Effector CD8-positive, alpha-beta T cell (primary cell): ENCODE measurements at places on chromosomes 4 and X.

GRCh38 chrX:155870958-155871357, 10.2 kb upstream of the VAMP7 start:
- no peak for DNase-seq

GRCh38 chr4:105551965-105552746, at the start of gene ARHGEF38:
ARHGEF38 (plus strand) TSS chr4:105552620; CDS start chr4:105552766, 146 bp downstream.
- no peak for DNase-seq

- no peak for DNase-seq
Observed at GRCh38 chrX:45803383-45803921, 602.8 kb upstream of the DIPK2B start.

DNA sequence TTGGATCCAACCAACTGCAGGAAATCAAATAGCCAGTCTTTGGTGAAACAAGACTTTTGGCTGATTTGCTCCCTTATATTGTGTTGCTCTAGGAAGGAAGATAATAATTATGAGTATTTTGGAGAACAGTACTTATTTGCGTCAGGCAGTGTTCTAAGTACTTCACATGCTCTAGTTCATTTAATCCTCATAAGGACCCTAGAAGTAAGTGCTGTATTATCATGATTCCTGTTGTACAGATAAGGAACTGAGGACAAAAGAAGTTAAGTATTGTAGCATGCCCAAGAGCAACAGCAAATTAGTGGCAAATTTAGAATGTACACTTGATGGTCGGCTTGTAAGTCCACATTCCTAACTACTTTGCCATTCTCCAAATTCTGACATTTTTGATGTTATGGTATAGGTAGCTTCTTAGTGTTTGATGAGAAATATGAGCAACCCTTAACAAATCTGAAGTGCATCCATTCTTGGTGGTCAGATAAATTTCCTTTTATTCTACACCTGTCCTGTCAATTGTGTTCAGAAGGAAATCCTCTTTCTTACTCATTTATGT, 72.0 kb downstream of the SPRY1 start:
- no peak for DNase-seq

- DNase-seq = no peak
Observed at GRCh38 chr4:125522992-125523391, 208.2 kb downstream of the FAT4 start.

- DNase-seq = no peak
Observed at GRCh38 chrX:17842769-17843525, 18.2 kb downstream of the RAI2 start.

- no peak for DNase-seq
Observed at GRCh38 chr4:1959104-1959384, 49.7 kb downstream of the NELFA start.

- no peak for DNase-seq
Observed at GRCh38 chr4:3658530-3658913, 107.7 kb upstream of the ADRA2C start.

DNA sequence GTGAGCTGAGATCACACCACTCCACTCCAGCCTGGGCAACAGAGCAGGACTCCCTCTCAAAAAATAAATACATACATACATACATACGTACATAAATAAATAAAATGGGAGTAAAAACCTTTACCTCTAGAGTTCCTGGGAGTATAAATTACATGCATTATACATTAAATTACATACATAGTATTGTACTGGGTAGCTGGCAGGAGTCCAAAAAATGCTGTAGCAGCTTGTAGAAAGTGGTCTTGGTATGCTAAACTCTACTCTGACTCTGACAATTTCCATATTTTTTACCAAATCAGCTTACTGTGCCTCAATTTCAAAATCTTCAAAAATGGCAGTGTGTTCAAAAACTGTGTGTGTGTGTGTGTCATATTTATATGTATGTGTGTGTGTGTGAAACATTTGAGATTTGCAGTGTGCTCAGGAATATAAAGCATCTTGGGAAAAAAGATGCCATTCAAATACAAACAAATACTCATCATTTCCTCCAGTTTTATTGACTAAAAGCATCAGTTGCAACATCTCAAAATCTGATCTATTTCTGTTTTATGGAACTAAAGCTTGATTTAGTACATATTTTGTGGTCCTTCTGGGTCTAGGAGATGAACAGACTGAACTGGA, 171.7 kb downstream of the SHROOM3 start:
- no peak for DNase-seq

GRCh38 chr4:89658701-89659024, 178.3 kb downstream of the SNCA start:
- no peak for DNase-seq

GRCh38 chrX:121496966-121497365, 449.6 kb downstream of the GLUD2 start:
- no peak for DNase-seq

GRCh38 chr4:187415231-187415630, 580.3 kb upstream of the ZFP42 start:
- DNase-seq = no peak

DNA sequence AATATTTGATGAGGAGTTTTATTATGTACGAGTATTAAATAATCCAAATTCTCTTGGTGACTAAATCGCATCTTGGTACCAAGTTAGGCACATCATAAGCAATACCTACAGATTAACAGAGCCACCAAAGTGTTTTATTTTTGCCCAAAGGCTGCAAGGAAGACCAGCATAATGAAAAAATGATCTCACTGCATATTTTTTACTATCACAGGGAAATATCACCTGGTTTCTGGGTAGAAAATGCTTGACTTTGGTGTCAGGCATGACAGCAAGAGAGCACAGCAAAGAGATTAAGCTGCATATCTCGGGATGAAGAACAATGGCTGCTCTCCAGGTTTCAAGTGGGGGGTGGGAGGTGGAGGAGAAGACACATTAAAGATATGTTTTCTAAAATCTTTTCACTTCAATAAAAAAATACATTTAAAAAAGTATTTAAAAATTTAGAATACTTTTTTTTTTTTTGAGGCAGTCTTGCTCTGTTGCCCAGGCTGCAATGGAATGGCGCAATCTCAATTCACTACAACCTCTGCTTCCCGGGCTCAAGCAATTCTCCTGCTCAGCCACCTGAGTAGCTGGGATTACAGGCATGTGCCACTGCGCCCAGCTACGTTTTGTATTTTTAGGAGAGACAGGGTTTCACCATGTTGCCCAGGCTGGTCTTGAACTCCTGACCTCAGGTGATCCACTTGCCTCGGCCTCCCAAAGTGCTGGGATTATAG, 86.1 kb downstream of the FRYL start:
- no peak for DNase-seq

DNA sequence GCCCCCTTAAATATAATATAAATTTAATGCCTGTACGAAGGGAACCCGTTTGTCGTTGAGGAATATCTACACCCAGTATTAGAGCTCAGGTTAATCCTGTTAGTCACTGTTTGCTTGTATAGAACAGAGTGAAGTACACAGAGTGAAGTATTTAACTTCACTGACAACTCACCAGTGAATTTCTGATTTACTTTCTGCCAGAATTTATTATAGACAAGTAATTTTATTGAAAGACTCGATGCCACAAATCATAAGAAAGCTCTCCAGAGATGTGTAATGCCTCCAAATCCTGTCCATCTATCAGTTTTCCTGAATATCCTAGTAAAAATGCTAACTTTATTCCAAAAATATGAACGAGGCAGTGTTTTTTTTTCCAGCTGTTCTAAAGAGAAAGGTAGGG, 1.6 kb downstream of the GAB1 start:
- DNase-seq = no peak

GRCh38 chr4:163662768-163663167, 168.3 kb downstream of the TMA16 start:
- DNase-seq = no peak

GRCh38 chr4:85724791-85725563, 250.0 kb downstream of the ARHGAP24 start:
- DNase-seq = no peak

- no peak for DNase-seq
Observed at GRCh38 chr4:156946516-156947424, 24.8 kb downstream of the PDGFC start.

DNA sequence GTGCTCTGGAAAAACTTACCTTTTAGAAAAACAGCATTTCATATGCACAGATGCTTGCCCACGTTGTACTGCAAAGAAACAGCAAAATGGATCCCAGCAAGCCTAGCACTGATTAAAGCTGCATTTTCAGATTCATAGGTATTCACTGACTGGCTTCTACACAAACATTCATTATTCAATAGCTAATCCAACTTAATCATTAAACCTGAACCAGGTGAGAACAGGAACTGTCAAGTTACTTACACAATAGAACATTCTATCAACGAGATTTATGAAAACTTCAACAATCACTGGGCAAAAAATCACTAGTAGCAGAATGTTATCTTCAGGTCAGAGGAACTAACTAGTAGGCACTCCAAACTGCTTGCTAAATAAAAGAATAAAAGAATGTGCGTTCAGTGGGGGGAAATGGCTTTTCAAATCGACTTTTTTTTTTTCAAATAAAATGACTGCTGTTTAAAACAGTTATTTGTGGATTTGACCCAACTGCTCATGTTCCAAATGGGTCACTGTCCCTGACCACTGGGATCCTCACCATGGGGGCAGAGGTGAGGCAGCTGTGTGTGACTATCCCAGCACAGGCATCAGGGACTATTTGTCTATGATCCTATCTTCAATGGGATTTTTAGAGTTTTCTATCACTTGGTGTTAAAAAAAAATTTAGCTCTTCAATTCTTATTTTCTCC, 42.3 kb downstream of the STX18 start:
- no peak for DNase-seq

DNA sequence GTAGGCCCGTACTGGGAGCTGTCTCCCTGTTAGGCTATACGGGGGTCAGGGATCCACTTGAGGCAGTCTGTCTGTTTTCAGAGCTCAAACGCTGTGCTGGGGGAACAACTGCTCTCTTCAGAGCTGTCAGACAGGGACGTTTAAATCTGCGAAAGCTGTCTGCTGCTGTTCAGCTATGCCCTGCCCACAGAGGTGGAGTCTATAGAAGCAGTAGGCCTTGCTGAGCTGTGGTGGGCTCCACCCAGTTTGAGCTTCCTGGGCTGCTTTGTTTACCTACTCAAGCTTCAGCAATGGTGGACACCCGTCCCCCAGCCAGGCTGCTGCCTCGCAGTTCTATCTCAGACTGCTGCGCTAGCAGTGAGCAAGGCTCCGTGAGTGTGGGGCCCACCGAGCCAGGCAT, 27.3 kb upstream of the PHEX start:
- DNase-seq = no peak

DNA sequence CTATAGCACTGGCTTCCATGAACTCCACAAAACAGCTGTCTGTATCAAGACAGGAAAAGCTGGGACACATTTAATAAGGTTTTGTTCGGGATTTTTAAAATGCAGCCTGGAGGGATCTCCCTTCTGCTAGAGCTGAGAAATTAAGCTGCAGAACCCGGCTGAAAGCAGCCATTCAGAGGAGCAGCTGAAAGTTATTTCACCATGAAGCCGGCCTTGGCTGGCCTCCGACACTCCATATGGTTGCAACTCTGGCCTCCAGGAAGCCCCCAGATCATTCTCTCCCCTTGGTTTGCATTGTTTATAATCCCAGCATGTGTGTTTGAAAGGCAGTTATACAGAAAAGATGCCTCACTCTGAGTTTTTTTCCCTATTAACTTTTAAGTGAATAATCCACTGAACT, 239.4 kb downstream of the SPATA18 start:
- DNase-seq = no peak

DNA sequence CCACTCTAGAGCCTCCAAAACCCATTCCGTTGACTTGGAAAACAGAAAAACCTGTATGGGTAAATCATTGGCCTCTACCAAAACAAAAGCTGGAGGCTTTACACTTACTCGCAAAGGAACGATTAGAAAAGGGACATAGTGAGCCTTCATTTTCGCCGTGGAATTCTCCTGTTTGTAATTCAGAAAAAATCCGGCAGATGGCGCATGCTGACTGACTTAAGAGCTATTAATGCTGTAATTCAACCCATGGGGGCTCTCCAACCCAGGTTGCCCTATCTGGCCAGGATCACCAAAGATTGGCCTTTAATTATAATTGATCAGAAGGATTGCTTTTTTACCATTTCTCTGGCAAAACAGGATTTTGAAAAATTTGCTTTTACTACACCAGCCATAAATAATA, 60.8 kb downstream of the ZNF732 start:
- DNase-seq = peak; percentile 25

DNA sequence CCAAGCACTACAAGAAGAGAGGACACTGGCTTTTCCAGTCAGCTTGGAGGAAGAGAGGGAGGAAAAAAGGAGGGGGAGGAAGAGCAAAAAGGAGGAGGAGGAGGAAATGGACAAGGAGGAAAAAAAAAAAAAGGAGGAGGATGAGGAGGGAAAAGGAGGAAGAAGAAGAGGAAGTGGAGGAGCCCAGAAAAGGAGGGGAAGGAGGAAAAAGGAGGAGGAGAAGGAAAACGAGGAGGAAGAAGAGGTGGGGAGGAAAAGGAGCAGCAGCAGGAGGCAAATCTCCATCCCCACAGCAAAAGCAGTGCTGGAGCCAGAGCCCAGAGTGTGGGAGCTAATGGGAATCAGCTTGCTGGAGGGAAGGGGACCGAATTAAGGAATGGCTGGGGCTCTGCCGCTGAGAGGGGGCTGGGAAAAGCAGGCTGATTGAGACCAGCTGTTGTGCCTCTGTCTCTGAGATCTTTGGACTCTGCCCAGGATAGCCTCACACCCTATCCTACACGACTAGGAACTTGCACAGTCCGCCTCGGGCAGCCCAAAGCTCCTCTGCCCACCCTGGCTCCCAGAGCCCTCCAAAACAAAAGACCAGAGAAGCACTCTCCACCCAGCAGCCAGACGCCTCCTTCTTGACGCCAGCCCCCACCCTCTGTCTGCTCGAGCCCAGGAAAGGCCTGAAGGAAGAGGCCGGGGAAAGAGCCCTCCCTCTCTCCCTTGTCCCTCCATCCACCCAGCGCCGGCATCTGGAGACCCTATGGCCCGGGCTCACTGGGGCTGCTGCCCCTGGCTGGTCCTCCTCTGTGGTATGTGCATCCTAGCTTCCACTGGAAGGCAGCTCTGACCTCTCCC, at the start of gene XPNPEP2:
TSS of gene XPNPEP2 (plus strand) at position 514 of the 843 bp plus-strand sequence. CDS start at position 749, 235 bp downstream.
- no peak for DNase-seq

- DNase-seq = no peak
Observed at GRCh38 chrX:68490644-68491043, 8.2 kb upstream of the YIPF6 start.

GRCh38 chrX:104972737-104973136, 247.8 kb downstream of the TEX13A start:
- no peak for DNase-seq

- DNase-seq = no peak
Observed at GRCh38 chr4:29326816-29327215, 1393.4 kb upstream of the PCDH7 start.

GRCh38 chr4:95761871-95762270, 78.0 kb upstream of the PDHA2 start:
- DNase-seq = no peak

- no peak for DNase-seq
Observed at GRCh38 chr4:7625071-7625470, 190.3 kb upstream of the PSAPL1 start.

GRCh38 chr4:147078875-147079658, 133.4 kb upstream of the TTC29 start:
- no peak for DNase-seq

DNA sequence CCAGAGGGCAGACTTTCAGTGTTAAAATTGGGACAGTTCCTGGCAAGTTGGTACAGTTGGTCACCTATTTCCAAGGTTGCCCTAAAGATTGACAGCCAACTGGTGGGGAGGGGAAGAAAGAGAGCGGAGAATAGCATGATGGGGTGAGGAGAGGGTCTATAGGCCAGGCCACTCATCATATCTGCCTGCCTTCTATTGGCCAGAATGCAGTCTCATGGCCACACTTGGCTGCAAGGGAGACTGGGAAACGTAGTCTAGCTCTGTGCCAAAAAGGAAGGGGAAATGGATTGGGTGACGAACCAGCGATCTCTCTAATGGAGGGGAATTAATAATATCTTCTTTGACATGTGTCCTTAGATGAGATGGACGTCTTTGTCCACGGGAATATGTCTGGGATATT, 197.4 kb upstream of the ATP6AP2 start:
- no peak for DNase-seq
